ENCODE measurements at places on chromosomes 7 and 10. TPM values are rescaled to one million over a fixed set of nuclear protein-coding genes. Genes with fewer than 3 reads are reported as not detected.

FAM237B gene
- not detected for total RNA-seq

CADPS2 gene
- 0.88 TPM for total RNA-seq

ADAMTS14 gene
- total RNA-seq = 7.5 TPM

PAPOLB gene
- 0.05 TPM for total RNA-seq

GJC3 gene
- not detected for total RNA-seq

PRLHR gene
- not detected for total RNA-seq

- no peak for DNase-seq
These were observed 38.2 kb downstream of the ZNF679 start for GRCh38 chr7:64266341-64266919.

DNA sequence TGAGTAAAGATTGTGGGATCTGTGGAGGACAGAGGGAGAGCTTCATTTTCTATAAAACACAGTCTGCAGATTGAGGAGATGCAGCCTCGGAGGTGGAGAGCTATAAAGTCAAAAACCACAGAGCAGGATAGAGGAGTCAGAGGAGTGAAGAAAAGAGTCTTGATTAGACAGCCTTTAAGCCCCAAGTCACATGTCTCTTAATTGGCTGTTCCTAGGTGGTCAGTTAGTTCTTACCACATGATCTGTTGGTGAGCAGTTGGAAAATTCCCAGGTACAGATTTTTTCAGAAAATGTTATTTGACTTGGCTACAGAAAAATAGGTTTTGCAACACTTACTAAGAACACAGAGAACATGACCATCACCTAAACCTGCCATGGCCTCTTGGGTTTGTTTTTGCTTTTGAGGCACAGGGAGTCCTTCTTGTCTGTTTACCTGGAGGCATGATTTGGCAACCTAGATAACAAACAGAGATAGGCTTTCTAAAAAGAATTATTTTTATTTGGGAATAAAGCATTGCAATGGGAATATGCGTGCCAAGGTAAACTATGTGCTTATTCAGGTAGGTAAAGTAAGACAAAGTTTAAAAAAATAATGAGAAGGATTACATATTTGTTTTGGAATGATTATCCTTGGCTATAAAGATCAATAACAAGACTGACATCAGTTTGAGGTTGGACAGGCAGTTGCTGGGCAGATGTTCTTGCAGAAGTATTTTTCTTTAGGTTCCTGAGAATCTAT, 604 bp upstream of the CYP3A43 start:
- no peak for DNase-seq

- no peak for DNase-seq
These were observed 558.8 kb upstream of the C7orf33 start for GRCh38 chr7:148031811-148032210.

DNA sequence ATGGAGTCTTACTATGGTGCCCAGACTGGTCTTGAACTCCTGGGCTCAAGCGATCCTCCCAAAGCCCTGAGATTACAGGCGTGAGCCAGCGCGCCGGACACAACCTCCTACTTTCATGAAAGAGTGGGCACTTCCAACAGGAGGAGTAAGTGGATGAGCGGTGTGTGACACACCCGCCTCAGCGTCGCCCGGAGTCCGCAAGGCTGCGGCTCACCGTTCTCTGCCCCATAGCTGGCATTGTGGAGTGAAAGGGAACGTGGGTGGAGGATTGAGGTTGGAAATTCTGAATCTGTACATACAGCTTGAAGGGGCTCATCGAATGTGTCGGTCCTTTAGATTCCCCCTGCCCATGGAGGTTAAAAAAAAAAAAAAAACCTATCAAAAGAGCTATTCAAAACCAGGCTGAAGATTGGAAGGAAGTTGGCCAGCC, 524 bp upstream of the PRXL2A start:
- DNase-seq = no peak

DNA sequence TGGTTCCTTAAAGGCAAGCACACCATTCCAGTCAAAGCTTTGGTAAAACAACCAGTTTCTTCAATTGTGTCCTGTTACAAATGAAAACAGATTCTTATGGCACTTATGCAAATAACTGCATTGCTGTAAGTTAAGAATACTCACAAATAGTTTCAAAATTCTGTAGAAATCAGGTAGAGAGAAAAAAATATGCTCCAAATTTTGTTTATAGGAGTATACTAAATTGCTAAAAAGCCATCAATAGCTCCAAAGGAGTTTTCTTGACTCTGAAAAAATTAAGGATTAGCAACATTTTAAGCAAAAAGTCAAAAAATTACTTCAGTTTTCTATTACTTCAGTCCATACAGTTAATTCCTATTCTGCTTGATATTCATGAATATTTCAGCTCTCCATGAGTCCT, 51.3 kb upstream of the KAT6B start:
- DNase-seq = no peak

GRCh38 chr7:377080-378040, 87.4 kb downstream of the FOXL3 start:
- DNase-seq = no peak

DNA sequence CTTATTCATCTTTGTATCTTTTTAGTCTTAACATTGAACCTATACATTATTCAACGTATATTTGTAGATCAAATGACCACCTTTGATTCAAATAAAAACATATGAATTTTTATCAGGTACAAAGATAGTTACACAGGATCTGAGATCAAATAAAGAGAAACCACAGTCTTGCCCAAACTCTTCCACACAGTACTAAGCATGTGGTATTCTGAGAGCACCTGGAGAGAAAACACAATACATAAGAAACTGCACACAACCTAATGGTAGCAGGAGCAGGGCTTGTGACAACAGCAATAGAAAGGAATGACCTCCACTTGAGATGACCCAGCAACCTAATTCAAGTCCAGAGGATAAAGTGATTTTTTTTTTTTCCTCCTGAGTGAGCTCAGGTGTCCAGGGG, 6.5 kb upstream of the WASL start:
- no peak for DNase-seq

- no peak for DNase-seq
These were observed 692.5 kb upstream of the IGFBP3 start for GRCh38 chr7:46613551-46613950.

DNA sequence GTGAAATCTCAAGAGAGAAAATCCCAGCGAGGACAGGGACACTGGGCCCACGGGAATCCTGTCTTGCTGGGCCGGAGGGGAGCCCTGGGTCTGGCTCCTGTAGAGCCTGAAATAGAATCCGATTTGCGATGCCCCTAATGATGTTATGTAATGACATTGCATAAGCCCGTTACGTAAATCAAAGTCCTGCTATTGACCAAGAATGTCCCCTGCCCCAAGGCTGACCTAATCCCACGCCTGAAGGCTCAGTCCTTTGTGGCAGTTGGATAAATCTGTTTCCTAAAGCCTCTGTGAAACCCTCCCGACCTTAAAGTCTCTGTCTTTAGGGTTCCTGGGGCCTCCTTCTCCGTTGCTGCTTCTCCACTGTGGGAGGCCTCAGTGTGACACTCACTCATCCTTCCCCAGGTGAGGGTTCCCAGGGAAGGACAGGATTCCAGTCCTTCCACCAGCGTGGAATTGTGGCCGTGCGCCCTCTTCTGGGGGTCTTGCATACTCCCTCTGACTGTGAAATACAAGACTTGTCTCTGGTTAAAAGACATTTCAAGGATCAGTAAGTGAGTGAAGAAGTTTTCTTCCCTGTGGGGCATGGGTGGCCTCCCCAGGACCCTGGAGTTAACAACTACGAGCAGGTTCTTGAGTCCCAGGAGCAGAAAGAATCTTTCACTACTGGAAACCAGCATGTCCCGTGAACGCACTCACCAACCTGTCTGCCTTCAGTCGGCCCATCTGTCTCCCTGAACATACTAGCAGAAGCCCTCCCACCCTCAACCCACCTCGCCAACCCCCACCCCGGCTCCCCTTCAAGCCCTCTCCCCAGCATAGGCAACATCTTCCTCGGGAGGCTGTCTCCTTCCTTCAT, 19.8 kb downstream of the ZNF467 start:
- DNase-seq = no peak

DNA sequence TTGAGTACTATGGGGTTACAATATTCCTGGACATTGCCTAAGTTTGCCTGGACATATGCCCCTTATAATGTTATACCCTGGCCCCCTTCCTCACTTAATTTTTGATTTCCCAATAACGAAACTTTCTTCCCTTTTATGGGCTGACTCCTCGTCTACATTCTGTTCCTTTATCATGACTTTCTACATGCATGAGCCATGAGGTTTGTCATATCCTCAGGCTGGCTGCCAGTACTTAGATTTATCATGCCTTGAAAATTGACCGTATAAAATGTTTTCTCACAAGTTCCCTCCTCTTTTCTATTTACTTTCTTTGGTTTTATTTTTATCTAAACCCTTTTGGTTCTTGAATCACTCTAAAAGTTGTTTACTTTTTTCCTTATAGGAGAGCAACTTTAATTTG, 4.7 kb downstream of the DNAH11 start:
- no peak for DNase-seq

DNA sequence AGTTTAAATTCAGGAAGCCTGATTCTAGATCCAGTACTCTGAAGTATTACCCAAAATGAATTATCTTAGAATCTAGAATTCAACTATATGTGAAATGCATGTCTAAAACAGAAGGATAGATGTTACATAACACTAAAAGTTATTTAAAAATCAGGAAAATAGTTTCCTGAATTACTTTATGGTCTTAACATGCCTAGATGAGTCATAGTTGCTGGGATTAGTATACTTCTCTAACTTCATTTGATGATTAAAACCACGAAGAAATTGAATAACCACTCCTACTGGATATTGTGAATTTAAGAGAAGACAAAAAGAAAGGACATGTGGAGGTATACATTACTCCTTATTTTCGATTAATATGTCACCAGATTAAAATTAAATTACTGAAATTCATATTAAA, 65.5 kb downstream of the ATAD1 start:
- peak; percentile 50 for DNase-seq

DNA sequence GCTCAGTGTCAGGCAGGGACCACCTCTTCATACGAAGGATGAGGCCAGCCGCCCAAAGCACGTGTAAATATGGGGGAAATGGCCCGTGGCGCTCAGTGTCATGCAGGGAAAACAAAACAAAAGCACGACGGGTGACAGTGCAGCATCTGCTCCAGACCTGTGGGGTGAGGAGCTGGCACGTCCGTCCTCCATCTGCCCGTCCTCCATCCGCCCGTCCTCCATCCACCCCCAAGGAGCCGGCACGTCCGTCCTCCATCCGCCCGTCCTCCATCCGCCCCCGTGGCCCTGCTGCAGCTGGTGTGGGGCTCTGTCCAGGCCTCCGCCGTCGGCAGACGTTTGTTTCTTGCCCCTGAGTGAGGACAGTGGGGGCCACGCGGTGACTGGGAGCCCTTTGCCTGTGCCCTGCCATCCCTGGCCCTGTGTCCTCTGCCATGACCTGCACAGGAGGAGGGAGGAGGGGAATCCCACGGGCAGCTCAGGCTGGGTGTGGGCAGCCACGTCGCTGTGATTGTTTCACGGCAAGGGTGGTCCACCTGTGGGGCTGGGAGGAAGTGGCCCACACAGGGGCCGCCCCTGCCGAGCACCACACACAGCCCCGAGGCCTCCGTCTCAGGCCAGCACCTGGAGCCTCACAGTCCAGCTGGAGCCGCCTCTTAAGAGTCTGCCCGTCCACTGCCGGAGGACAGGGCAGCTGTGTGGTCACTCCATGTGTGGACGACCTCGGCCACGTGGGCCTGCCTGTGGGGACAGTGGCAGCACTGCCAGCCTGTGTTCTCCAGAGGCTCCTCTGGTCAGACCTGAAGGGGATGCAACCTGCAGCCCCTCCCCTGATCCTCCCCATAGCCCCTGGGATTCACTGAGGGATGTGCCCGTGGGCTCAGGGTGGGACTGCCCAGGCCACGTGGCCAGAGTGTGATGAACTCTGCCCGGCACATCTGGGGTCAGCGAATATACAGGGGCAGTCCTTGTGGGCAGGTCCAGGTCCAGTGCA, 38.2 kb upstream of the DPYSL4 start:
- DNase-seq = no peak

DNA sequence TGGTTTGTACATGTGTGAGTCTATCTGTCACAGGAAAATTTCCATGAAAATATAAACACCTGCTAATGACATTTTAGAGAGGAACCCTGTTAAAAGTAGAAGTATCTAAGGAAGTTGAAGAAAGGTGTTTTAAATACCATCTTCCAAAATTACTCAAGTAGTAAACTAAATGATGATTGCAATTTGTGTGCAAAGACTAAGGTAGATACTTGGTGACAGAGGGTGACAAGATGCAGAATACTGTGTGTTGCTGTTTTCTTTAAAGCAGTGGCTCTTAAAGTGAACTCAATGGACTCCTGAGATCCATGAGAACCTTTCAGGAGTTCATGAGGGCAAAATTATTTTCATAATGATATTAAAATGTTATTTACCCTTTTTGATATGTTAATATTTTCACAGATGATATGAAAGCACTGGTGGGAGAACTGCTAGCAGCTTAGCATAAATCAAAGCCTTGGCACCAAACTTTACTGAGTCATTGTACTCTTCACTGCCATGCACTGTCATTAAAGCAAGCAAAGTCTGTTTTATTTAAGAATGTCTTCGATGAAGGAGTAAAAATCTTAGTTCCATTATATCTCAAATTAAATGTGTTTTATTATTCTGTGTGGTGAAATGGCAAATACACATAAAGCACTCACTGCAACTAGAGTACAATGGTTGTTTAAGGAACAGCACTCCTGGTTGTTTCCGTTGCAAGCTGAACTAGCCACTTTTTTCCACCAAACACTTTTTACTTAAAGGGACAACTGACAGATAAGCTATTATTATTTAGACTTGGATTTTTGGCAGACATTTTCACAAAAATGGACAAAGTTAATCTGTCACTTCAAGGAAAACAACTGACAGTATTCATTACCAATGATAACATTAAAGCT, 133.7 kb downstream of the LRRN3 start:
- no peak for DNase-seq

Measured in myocyte (in vitro differentiated cells).